CD4-positive, alpha-beta T cell treated with Interleukin-10 for 1 hour (primary cell): ENCODE measurements at places on chromosomes 3 and 15.
A peak's percentile ranks its signal among the peaks of the same experiment; 100 is the strongest.

- no peak for DNase-seq
These were observed 706.2 kb downstream of the GRM7 start for GRCh38 chr3:7567160-7567559.

GRCh38 chr15:65334586-65335231, 30.2 kb downstream of the RNU5B-1 start:
- DNase-seq = no peak

GRCh38 chr15:52161406-52161966, 29.7 kb downstream of the GNB5 start:
- no peak for DNase-seq

DNA sequence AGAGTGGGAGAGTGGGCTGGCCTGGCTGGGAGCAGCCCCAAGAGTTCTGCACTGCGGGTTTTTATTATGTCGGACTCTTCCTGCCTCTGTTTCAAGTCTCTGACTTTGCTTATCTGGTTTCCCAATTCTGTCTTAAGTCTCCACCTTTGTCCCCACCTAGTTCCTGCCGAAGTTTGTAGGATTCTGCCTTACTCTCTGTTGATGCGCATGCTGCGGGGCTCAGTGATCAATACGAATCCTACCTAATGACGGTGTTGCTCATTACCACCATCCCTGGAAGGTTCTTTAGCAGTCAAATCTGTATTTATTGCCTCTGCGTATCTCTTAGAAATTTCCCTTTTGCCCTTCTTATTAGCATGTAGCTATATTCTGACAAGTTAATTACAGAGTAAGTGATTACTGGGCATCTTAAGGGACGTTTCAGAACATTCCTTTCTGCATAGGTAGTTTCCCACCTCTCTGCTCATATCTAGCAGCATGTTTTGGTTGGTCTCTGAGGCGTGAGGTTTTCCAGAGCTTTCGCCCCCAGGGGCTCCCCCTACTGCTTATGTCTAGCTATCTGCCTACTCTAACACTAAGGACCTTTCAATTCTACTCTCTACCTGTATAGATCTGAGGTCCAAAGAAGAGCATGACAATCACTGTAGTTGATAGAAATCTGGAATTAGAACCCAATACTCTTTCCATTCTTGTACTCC, 236.0 kb upstream of the EIF1B start:
- no peak for DNase-seq

DNA sequence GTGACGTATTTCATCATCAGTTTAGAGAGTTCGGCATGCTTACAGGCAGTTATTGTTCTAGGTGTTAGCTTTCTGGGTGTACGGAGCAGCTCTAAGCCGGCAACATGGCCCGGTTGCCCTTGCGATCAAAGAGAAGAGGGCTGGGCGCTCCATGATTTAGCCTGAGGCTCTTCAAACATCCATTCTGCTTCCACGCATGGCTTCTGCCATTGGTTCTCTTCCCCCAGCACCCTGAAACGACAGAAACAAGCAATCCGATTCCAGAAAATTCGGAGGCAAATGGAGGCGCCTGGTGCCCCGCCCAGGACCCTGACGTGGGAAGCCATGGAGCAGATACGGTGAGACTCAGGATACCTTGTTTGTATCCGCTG, 574 bp downstream of the NGRN start:
- peak; percentile 70 for DNase-seq

- peak; percentile 87 for DNase-seq
These were observed 42.0 kb upstream of the ICE2 start for GRCh38 chr15:60520825-60521368.

DNA sequence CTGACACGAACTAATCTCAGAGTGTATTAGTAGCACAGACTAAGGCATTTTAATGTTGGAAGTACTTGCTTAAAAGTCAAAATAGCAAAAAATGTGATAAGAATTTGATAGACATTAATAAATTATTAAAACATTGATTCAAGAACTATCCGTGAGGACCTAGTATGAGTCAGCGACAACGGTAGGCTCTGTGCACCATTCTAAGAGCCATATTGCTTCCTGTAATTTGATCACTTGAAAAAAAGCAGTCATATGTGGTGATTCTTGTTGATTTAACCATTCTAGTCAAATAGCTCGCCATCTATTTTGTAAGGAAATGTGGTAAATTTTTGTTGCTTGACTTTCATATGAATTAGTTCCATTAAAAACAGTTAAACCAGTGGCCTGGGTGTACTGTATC, 534.9 kb upstream of the ARRDC4 start:
- no peak for DNase-seq

GRCh38 chr3:42267878-42268277, 1.9 kb upstream of the CCK start:
- no peak for DNase-seq

- DNase-seq = no peak
These were observed 134.9 kb downstream of the EPHB1 start for GRCh38 chr3:134929976-134930375.

- DNase-seq = no peak
These were observed 29.1 kb upstream of the MANF start for GRCh38 chr3:51355891-51356578.

DNA sequence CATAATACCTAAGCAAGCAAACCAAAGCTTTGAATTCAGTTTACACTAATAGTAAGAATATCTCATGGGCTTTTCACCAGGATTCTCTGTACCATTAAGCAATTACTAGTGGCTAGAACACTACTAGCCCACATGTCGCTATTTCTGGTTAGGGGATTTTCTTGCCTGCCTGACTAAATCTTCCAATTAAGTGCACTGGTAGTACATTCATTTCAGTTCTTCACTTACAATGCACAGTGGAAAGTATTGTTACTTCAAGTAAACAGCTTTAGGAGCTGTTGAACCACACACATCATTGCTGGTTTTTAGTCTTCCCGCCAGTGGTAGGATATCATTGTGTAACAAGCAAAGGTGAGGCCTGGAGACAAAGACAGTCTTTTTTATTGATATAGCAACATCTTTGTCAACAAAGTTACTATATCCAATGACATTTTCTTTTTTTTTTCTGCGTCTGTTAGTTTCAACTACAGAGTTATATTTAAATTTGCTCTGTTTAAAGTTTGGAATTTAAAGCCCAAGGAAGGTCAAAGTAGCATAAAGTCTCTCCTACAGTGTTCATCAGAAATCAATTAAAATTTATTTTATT, 826.8 kb upstream of the NR2F2 start:
- no peak for DNase-seq

DNA sequence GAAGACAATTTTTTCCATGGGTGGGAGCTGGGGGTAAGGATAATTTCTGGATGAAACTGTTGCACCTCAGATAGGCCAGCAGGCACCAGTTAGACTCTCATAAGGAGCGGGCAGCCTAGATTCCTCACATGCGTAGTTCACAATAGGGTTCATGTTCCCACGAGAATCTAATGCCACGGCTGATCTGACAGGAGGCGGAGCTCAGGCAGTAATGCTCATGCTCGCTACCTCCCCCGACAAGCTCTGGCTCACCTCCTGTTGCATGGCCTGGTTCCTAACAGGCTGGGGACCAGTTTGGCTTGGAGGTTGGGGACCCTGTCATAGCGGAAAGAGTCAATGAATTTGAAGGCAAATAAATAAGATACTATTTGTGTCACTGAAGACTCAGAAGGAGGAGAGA, 105.5 kb downstream of the PLD1 start:
- no peak for DNase-seq

DNA sequence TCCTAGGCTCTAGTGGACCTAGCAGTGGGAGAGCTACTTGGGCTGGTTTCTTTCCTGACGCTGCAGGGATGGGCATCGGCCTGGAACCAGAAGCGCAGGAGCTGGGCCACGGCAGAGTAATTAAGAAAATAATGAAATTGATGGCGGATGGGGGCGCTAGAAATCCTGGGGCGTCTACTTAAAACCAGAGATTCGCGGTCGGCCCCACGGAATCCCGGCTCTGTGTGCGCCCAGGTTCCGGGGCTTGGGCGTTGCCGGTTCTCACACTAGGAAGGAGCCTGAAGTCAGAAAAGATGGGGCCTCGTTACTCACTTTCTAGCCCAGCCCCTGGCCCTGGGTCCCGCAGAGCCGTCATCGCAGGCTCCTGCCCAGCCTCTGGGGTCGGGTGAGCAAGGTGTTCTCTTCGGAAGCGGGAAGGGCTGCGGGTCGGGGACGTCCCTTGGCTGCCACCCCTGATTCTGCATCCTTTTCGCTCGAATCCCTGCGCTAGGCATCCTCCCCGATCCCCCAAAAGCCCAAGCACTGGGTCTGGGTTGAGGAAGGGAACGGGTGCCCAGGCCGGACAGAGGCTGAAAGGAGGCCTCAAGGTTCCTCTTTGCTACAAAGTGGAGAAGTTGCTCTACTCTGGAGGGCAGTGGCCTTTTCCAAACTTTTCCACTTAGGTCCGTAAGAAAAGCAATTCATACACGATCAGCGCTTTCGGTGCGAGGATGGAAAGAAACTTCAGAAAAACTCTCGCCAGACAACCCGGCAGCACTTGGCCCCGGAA, 6.1 kb downstream of the SOX14 start:
- DNase-seq = no peak

DNA sequence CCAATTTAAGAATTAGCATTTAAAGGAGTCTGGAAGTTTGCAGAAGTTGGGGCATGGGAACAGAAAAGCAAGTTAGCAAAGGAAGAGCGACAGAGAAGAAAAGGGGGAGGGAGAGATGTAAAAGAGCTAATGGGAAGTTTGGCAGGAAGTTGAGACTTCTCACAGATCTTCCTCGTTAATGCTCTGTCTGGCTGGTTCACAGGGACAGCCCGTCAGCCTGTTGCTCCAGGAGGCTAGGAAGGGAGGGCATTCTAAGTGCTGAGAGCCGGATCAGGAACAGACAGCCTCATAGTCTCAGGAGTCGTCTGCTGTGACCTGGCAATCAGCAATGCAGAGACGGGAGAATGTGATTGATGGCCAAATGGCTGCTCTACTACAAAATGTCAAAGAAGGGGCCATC, 150.3 kb downstream of the AGBL1 start:
- DNase-seq = no peak

- no peak for DNase-seq
These were observed 20.1 kb downstream of the GTF2E1 start for GRCh38 chr3:120762615-120763014.

DNA sequence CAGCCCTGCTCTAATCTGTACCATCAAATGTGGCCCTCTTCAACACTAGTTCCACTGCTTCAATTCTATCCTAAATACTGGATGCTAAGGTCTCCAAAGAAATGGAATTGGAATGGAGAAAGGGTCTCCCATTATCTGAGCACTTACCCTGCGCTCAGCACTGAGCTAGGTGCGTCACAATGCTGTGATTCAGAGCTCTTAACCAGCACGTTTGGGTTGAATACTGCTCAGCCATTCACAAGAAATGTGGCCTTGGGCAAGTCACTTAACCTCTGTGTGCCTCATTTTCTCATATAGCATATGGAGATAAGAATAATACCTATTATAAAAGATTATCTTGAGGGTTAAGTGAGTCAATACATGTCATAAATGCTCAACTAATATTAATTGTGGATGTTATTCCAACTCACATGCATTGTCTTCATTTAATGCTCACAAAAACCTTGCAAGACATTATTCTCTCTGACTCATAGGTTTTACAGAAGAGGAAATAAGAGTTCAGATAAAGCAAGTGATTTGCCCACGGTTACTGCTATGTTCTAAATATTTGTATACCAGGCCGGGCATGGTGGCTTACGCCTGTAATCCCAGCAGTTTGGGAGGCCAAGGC, 27.4 kb upstream of the SRGAP3 start:
- no peak for DNase-seq

DNA sequence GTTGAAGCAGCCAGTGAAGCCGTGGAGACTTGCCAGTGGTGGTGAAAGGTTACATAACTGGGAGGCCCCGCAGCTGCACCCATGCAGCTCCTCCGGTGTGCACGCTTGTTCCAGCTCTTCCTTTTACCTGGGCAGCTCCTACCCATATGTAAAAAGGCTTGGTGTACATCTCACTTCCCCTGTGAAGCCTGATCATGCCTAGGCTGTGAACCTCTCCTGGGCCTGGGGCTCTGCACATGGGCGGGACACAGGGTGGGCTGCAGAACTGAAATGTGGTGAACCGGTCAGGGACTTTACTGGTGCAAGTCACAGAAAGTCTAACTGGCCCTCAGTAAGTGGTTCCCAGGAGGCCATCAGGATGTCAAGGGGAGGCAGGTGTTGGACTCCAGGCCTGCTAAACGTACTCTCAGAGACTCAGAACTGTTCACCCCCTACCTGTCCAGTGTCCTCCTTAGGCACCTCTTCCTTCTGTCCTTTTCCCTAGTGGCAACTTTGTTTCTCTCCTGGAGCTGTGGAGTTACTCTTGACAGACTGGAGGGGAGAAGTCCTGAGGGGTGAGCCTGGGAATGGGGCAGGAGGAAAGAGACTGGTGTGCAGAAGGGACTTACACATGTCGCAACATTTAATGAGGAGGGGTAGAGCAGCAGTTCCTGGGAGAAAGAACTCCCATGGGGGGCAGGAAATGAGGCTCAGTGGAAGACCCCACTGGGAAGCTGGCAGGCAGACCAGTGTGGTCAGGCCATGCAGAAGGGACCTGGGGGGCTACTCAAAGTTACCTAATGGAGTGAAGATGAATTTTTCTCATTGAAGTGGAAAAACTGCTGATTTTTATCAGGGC, 148.1 kb downstream of the EEFSEC start:
- DNase-seq = no peak

GRCh38 chr15:51776952-51777569, 25.7 kb downstream of the TMOD2 start:
- peak; percentile 75 for DNase-seq

- no peak for DNase-seq
These were observed 51.6 kb downstream of the ABHD2 start for GRCh38 chr15:89139613-89140499.

DNA sequence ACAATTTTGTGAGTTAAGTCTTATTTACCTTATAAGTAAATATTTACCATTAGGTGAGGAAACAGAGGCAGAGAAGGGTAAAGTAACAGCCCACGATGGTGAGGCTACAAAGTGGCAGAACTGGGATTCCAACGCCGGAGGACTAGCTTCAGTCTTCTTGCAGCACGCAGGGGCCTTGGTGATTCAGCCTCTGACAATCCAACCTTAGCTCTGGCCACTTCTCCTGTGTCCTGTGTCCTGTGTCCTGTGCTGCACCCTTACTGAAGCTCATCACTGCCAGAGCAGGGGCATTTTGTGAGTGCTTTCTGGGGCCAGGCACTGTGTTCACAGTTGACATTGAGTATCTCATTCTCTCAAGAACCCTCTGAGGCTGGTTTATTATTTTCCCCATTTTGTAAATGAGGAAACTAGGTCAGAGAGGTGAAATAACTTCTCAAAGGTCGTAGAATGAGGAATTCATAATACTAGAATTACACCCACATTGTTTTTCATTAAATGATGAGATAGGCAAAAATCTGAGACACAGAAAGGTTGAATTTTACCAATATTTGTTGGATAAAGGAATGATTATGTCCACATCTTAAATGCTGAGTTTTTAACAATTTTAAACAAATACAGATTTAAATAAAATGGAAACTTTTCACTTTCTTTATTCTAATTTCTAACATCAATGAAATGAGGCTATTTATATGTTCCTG, 215.9 kb downstream of the BBX start:
- DNase-seq = no peak

DNA sequence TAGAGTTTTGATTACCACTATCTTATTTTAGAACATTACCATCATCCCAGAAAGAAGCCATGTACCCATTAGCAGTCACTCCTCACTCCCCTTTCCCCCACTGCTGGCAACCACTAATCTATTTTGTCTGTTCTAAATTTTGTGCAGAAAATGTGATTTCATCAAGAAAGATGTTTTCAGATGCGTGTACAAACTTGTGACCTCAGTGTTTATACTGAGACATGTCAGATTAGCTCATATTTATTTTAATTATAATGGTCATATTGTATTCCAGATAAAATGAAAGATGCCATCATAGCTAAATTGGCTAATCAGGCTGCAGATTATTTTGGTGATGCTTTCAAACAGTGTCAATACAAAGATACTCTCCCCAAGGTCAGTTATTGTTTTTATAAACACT, 27.8 kb downstream of the PDCD6IP start:
- no peak for DNase-seq

GRCh38 chr15:60731583-60732130, 252.7 kb upstream of the ICE2 start:
- DNase-seq = no peak
